ENCODE measurements at places on chromosomes 6 and 20. TPM values are rescaled to one million over a fixed set of nuclear protein-coding genes. Genes with fewer than 3 reads are reported as not detected.

Gene POU5F1
- under 0.01 TPM for total RNA-seq

GRCh38 chr6:136326038-136326553 is 36.5 kb upstream of the BCLAF1 start:
- DNase-seq = peak; percentile 75

Gene CHRNA4
- total RNA-seq = not detected

DNA sequence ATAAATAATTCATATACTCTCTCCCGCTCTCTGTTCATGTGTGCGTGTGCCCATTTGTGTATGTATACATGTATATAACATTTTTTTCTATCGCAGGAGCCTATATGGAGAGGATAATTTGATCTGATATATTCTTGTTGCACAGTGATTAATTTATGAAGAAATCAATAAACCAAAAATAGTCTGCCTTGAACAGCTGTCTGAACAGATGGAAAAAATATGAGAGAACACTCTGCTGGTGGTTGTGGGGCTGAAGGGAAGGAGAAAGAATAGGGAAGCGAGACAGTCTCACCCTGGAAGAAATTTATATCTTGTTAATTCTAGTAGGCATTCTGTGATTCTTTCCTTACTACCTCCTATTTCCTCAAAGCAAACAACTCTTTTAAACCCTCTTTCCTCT is 96.6 kb upstream of the B3GAT2 start:
- no peak for DNase-seq

DNA sequence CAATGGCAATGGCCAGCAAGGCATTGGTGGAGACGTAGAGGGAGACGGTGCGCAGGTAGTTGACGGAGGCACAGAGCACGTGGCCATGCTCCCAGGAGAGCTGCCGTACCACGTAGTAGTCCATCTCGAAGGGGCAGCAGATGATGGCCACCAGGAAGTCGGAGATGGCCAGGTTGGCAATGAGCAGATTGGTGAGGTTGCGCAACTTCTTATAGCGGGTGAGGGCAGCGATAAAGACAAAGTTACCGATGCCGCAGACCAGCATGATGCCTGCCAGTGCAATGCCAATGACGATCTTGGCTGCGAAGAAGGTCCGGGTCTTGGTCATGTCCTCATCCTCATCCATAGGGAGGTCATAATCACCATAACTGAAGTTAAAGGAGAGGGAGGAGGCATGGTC is 2.8 kb downstream of the PROKR2 start:
- DNase-seq = no peak

Gene MYMX
- not detected for total RNA-seq

Gene RIN2
- total RNA-seq = 61.4 TPM

GRCh38 chr6:73308712-73309534 is 45.2 kb downstream of the DPPA5 start:
- DNase-seq = peak; percentile 51

Gene PGC
- not detected for total RNA-seq

DNA sequence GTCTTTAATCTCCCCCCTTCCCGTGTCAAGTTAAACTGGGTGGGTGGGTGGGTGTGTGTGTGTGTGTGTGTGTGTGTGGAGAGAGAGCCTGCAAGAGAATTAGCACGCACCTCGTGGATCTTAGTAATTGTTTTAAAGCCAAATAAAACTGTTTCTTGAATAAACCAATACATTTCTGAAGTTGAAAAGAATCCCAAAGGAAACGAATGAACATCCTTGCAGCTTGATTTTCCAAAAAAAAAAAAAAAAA is 381 bp upstream of the BICRAL start:
- DNase-seq = peak; percentile 48

Gene CCN5
- 21.1 TPM for total RNA-seq

DNA sequence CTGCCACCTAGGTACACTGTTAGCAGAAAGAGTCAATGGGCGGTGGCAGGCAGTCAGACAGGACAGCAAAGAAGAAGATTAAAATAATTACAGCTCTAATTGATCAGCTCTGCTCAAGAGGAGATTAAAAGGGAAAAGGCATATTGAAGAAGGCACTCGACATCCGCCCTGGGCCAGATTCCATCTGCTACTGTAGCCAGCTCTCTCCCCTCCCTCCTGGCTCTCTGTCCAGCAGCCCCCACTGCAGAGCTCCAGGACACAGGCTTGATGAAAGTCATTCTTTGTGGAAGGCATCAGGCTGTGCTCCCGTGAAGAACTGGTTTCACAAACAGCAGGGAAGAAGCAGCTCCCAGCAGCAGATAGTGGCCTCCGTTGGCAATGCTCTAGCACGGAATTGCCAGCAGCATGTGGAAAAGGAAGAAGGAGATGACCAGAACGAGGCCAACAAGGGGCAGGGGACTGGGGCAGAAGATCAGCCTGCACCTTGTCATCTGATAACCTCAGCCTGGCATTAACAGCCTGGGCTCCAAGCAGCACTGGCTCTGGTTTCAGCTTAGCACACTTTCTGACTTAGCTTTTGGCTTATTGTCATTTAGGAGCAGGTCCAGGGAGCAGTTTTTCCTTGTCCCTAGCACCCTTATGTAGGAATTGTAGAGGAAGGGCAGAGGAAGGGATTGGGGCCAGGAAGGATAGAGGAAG is 465.9 kb downstream of the KIF16B start:
- no peak for DNase-seq

Gene PTGIS
- total RNA-seq = 79.1 TPM

DNA sequence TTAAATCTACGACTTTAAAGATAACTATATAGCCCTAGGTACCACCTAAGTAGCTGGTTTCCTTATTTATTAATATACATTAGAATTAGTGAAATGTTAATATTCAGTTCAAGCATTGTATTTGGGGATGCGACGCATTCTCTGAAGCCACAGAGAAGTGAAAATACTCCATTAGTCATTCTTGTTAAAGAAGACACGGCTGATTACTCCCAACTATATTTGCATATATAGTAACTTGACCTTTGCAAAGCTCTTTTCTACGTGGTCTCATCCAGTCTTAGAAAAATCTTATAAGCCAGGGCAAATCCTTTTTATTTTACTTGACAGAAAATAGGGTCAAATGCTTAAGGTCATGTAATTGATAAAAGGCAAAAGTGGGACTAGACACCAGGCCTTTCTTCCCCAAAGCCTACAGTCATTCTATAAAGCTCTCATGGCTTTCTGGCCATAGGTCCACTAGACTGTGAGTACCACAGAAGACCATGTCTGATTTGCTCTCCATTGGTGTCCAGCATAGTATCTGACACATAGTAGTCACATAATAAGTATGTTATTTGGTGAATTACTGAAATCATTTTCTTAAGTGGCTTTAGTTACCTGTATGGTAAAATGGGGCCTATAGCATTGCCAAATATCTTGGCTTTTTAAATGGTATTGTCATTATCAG is 11.3 kb downstream of the ZHX3 start:
- DNase-seq = no peak

Gene WFDC13
- total RNA-seq = not detected

DNA sequence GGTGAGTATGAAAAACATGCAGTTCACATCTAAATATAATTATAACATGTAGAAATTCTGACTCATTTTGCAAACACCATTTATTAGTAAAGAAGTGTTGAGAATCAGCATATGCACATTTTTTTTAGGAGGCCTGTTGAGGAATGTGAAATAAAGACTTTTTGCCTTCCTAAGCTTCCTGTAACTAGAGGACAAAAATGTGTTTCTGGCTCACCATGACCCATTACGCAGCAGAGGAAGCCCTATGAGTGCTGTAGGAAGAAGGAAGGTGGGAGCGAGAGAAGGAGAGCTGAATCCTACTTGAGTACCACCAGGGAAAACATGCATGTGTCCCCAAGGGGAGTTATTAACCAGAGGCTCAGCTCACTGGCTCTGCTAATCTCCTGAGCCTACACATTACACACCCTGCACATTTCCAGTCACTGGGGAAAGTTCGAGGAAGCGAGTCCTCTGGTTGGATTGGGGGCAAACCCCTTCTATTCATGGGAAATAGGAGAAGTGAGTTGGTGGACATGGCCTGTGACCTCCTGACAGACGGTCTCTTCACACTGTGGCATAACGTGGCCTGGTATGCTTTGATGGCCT is 540.5 kb upstream of the JAG1 start:
- no peak for DNase-seq

Gene THBD
- total RNA-seq = 8.4 TPM

DNA sequence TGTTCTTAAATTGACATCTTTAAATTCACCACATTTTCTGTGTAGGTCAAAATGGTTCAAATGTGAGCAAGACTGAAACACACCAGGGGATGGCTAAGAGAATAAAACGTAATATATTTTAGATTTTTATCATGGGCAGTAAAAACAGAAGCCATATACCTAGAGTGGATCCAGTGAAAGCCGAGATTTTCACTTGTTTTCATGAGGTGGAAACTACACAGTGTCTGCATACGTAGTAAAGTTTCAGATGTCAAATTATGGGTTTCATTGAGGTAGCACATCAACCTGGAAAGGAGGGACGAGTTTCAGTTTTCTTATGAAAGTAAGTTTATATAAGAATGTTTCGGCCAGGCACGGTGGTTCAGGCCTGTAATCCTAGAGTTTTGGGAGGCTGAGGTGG is 25.9 kb downstream of the METTL24 start:
- no peak for DNase-seq

Gene BNIP5
- not detected for total RNA-seq

DNA sequence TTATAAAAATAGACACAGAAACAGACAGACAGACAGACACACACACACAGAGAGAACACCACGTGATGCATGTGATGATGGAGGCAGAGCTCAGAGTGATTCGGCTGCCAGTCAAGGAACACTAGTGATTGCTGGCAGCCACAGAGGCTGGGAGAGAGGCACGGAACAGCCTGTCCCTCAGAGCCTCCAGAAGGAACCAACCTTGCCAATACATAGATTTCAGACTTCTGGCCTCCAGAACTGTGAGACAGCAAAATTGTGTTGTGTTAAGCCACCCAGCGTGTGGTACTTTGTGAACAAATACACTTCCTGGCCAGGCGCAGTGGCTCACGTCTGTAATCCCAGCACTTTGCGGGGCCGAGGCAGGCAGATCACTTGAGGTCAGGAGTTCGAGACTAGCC is 9.5 kb upstream of the PARD6B start:
- no peak for DNase-seq

- DNase-seq = no peak
These were observed 89.5 kb upstream of the CCDC167 start for GRCh38 chr6:37589198-37589597.

Gene PPIL6
- 8.5 TPM for total RNA-seq

GRCh38 chr6:126118936-126119335 is 132.6 kb downstream of the TRMT11 start:
- peak; percentile 66 for DNase-seq

DNA sequence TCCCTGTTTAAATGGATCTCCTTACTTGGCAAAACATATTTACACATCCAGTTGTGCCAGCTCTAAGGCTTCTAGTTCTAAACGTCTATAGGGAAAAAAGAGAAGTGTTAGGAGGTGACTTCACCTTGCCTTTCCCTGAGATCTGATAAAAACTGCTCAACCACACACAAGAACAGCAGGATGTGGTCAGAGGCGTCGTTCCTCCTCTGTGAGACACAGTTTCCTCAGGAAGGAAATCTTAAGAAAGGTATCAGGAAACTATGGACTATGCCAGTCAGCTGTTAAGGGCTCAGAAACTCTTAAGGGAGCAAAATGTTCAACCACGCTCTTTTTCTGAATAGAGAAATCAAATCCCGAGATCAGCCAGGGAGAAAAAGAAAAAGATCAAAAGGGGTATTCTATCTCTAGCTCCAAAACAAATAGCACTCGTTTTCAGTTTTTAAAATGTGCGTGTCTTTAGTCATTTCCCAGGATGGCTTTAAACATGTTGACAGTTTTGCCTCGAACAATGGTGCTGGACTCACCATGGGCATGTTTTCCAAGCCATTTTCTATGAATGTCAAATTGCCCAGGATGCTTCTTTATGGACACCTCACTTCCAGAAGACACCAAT is 154.5 kb downstream of the HACE1 start:
- peak; percentile 89 for DNase-seq

Gene GLP1R
- not detected for total RNA-seq

DNA sequence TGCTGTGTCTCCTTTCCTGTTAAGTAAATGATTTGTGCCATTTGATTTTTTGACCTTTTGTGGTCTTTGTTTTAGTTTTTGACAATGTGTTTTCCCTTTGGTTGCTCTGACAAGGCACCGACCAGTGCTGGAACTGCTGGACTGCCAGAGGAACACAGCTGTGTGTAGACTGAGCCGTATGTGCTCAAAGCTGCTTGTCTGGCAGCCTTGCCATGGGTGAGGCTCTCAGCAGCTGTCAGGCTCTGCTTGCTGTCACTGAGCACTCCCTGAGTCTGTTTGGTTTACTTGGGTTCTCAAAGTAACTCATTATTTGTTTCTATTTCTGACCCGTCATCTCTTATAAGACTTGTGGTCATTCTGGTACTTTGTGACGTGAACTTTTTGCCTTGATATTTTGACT is 15.1 kb upstream of the SNRPB start:
- peak; percentile 59 for DNase-seq

GRCh38 chr20:11217326-11218172 is 543.8 kb upstream of the JAG1 start:
- peak; percentile 43 for DNase-seq

GRCh38 chr20:63002511-63002910 is 4.3 kb downstream of the BHLHE23 start:
- no peak for DNase-seq

Gene TFEB
- 5.6 TPM for total RNA-seq

GRCh38 chr6:108942556-108943492 is 94.6 kb downstream of the ARMC2 start:
- DNase-seq = no peak

- no peak for DNase-seq
These were observed 58.7 kb downstream of the GTF2H5 start for GRCh38 chr6:158226655-158227512.

Measured in fibroblast of lung (primary cell).